ENCODE measurements at places on chromosomes 13 and 19. TPM values are rescaled to one million over a fixed set of nuclear protein-coding genes. Genes with fewer than 3 reads are reported as not detected.

NLRP7 gene
- total RNA-seq, result not detected

ZNF534 gene
- total RNA-seq, result not detected

C19orf44 gene
- total RNA-seq, result 9.8 TPM

CRLF1 gene
- 6.6 TPM for total RNA-seq

APOC4 gene
- total RNA-seq, result not detected

Data from MG63 (cell line).